ENCODE measurements at places on chromosomes 1 and 21.

GRCh38 chr1:232620356-232620969 is 9.5 kb downstream of the SIPA1L2 start:
- DNase-seq = no peak

GRCh38 chr1:77061162-77061561 is 158.1 kb downstream of the PIGK start:
- DNase-seq = no peak

- DNase-seq = no peak
These were observed 147.1 kb downstream of the SPATA46 start for GRCh38 chr1:162229549-162229948.

- no peak for DNase-seq
These were observed 372.8 kb downstream of the PTBP2 start for GRCh38 chr1:97094247-97094972.

DNA sequence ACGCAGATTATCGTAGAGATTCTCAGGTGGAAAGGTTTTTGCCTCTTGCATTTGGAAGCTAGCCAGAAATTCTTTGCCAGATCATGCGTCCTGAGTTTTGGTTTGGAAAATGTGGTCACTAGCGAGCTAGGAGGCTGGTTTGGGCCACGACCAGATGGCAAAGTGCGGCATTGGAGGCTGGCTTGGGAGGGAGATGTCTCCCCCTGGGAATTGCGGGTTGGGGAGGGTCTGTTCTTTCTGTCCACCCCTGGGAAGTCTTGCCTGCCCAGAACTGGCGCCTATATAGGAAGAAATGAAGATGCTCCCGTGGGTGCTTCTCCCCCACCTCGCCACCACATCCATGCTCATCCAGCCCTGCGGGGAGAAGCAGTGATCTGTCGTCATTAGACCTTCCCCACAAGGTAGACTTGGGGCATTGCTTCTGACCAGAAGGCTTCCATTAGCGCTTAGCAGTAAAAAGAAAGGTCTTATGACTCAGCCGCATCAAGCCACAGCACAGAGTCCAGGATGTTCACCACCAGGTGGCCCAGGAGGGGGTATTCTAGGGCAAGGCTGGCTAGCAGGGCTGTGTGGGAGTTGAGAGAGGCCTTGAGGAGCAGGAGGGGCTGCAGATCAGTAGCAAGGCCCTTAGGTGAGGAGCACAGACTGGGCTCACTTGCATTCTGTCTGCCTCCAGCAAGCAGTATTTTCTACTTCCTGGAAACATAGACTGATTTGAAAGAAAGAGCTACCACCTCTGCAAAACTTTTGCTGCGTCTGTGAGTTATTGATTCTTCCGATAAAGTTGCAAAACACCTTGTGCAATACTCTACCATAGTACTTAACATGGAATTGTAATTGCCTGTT is 1.5 kb upstream of the PTP4A2 start:
- DNase-seq = no peak

DNA sequence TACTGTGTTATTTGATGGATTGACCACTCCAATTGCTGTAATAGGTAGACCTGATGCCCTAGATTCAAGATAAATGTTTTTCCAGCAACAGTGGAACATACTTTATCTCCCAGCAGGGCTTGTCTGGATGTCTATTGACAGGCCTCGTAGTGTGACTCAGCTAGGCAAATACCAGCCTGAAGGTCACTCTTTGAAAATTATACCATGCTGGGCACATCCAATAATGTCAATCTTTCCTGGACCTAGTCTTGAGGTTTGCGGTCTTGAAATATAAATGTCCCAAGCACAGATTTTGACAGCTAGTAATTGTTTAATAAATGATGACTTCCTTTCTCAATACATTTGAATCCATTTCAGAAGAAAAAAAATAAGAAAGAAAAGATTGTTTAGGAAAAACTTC is 1138.0 kb upstream of the TMPRSS15 start:
- DNase-seq = no peak

GRCh38 chr1:1287288-1288110 is 7.3 kb downstream of the SCNN1D start:
- no peak for DNase-seq

DNA sequence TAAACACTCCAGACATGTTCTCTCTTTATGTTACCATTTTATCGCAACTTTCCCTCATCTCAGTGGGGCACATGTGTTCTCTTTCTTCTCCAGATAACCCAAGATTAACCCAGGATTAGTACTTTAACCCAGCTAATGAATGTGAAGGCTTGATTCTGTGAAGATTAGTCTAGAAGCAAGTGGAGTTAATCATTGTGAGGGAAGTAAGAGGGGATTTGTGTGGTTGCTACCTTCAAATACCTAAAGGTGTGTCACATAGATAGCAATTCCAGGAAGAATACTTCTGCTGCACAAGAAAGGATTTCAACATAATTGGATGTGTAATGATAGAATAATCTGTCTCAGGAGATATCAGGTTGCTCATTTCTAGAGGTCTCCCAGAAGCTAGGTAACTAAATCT is 327.1 kb downstream of the PBX1 start:
- no peak for DNase-seq

DNA sequence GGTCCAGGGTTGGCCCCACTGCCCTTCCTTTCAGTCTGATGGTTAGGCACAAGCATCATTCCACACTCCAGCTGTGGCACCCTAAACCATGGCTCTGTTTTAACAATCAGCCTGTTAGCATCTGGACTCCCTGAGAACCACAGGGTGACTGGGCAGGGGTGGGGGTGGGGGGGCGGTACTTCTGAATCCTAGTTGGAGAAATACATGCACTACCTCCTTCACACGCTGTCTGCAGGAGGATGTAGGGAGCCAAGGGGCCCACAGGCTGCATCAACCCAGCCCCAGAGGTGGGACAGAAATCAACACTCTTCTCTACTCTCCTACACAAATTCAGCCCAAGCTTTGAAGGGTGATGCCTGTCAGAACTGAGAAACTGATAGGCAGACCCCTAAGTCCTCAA is 23.8 kb downstream of the DDX20 start:
- DNase-seq = no peak

GRCh38 chr1:202624781-202625108 is 85.5 kb downstream of the SYT2 start:
- no peak for DNase-seq

DNA sequence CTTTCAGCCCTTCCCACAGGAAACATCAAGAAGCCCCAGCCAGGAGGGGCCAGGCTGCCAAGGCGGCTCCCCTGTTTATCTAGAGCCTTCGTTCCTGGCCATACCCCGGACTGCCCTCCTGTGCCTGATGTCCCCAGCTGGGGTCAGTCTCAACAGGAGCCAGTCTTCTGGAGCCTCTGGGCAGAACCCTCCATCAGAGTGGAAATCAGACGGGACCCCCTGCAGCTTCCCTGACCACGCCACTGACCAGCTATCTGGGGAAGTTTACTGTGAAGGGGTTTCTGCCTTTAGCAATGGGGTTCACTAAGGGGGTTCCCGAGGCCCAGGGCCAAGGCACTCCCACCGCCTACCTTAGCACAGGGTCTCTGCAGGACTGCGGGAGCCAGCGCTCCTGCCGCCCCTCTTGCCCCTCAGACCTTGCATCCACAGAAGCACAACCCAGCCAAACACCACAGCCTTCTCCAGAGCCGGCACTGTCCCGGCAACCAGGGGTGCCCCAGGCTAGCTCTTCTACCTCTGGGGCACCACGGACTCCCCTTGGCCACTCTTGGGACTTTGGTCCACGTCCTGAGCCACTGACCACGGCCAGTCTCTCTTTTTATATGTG is 3.5 kb upstream of the MTFR1L start:
- DNase-seq = no peak

DNA sequence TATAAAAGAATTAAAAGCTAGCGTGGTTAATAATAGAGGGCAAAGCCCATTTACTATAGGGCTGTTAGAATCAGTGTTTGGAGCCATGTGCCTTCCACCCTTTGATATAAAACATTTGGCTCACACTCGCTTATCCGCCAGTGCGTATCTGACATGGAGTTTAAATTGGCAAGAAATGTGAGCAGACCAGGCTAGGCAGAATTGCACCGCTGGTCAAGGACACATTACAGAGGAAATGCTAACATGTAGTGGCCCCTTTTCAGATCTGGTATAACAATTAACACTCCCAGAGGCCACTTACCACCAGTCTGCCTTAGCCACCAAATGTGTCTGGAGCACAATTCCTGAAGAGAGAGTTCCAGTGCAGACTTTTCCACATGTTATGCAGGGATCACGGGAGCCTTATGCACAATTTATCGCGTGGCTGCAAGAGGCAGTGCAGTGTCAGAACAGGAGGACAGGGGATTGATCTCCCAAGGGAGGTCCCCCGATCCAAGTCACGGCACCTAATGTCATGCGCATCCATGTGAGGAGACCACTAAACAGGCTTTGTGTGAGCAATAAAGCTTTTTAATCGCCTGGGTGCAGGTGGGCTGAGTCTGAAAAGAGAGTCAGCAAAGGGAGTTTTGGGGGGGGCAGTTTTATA is 14.0 kb downstream of the GSTM3 start:
- no peak for DNase-seq

- no peak for DNase-seq
These were observed 50.8 kb downstream of the OLFM3 start for GRCh38 chr1:101945884-101946283.

- DNase-seq = no peak
These were observed 27.2 kb upstream of the SHISA4 start for GRCh38 chr1:201861448-201861847.

DNA sequence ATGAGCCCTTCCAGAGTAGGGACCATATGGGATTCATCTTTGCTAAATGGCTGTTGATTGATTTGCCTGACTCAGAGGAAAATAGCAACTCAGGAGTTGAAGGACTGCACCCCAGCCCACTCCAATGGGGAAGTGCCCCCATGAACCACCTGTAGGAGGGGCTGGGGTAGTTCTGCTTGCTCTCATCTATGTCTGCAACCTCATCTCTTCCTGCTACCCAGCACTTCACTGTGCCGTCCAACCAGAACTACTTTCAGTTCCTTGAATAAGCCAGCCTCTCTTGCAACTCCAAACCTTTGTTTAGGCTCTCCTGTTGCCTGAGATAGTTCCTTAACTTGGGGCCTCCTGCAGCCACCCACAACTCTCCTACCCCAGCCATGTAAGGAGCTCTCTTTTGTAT is 26.6 kb downstream of the BEND5 start:
- no peak for DNase-seq

DNA sequence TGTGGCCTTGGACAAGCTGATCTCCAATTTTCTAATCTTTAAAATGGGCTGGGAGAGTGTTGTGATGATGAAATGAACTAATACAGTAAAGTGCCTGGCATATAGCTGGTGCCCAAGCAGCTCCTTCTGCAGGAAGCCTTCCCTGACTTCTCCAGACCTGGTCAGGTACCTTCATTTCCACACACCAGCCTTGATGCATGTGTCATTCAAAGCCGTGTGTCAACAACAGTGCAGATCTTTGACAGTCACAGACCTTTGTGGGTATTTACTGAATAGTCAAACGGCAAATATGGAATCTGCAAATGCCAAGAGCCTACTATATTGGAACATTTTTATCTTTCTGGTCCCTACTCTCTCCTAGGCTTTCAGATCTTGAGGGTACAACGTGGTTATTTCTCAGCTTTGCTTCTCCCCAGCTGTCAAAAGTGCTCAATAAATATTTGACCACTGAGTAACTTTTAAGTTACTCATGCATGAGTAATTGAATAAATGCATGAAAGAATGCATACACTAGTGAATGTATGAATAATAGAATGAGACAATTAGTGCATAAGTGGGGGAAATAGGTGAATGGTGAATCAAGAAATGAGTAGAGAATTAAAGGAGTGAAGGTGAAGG is 75.4 kb downstream of the MDM4 start:
- DNase-seq = no peak

DNA sequence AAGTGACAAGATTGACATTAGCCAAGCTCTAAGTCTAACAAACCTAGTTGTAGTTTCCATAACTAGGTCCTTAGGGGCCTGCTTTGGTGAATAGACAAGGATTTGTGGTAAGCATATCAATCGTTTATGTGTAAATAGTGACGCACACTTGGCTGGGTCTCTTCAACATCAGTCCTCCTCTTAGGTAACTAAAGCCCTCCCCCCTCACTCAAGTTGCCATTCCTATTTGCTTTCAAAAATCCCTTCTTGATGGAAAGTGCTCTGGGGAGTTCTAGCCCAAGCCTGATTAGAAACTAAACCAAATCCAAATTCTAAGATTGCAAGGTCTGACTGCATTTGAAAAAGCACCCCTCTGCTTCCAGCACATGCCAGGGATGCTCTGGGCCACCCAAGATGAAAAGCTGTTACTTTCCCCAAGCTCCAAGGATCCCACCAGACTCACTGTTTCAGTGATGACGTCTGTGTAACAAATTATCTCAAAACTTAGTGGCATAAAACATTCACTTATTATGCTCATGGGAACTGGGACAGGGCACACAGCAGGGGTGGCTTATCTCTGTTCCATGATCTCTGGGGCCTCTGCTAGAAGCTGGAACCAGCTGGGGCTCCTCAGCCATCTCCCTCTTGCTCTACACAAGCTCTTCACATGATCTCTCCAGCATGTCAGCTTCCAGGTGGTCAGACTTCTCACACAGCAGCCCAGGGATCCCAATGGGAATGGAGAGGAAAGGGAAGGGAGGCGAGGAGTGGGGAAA is 74.1 kb downstream of the RRAGC start:
- DNase-seq = no peak

- no peak for DNase-seq
These were observed 88.7 kb upstream of the EDN2 start for GRCh38 chr1:41573194-41573593.

- DNase-seq = no peak
These were observed 123.7 kb upstream of the EDN2 start for GRCh38 chr1:41608211-41608610.

DNA sequence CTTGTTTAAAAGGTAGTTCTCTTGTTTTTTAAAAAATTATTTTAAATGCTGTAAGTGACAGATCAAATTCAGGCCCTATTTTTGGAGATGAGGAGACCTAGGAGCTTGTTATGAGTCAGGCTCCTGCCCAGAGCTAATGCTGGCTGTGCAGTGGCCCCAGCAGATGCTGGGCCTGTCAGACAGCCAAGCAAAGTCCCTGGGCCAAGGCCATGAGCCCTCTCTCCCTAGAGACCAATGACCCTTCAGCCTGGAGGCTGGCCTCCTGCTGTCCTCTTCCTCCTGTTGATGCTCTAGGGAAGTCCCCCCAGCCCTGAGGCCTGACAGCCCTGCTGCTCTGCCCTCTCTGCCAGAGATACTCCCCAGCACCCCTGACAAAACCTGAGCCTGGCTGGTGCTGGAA is 128.1 kb upstream of the CTTNBP2NL start:
- DNase-seq = no peak

DNA sequence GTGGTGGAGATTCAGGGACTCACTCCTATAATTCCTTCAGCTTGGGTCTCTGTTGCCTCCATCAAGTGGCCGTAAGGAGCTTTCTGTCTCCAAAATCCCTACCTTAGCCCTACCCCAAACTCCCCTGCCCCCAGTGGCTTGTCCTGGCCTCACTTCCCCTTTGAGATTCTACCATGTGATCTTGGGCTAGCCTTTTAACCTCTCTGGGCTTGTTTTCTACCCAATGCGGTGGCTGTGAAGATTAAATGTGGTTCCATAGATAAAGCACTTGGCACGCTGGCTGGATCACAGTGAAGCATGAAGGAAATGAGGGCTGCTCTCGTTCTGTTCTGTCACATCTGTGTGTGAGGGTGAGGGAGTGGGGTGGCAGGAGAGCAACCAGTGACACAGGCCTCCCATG is 43.6 kb downstream of the FAAH start:
- no peak for DNase-seq

Data from mesothelial cell of epicardium (in vitro differentiated cells).